ENCODE measurements at places on chromosomes 2 and 18.

- no peak for DNase-seq
Observed at GRCh38 chr2:105887256-105887655, 142.5 kb downstream of the NCK2 start.

- DNase-seq, result no peak
Observed at GRCh38 chr2:85255456-85255812, 72.4 kb downstream of the TGOLN2 start.

DNA sequence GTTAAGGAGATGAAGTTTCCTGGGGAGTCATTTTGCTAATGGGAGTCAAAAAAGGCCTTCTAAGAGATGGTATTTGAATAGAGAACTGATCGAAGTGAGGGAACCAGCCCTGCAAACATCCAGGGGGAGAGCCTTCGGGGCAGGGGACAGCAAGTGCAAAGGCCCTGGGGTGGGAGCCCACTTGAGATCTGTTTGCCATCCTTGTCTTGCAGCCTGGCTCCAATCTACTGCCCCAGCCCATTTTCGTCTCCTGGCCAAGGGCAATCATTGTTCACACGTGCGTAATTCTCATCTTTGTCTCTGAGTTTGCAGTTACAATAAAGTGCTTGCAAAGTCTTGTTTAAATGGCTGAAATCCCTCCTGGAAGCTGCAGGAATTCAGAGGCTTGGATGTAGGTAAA lies 43.1 kb upstream of the AFF3 start:
- no peak for DNase-seq

- DNase-seq, result no peak
Observed at GRCh38 chr2:30747206-30747605, 60.0 kb downstream of the CAPN13 start.

DNA sequence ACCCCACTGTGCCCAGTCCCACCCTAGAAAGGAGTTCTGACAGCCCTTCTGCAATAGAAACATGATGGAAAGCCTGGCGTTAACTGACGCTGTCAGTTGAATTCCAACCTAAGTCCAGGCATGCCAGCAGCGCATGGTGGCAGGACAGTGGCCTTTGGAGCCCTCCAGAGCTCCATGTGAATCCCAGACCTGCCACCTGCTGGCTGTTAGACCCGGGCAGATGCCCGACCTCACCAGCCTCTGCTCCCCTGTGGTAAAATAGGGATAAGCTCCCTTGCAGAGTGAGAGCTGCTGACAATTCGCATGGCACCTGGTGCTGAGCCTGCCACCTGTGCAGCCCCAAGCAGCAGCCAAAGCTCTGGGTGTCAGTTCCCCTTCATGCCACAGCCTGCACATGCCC lies 138.6 kb downstream of the LOXHD1 start:
- no peak for DNase-seq

GRCh38 chr2:45678791-45679348 lies 27.4 kb downstream of the PRKCE start:
- no peak for DNase-seq

DNA sequence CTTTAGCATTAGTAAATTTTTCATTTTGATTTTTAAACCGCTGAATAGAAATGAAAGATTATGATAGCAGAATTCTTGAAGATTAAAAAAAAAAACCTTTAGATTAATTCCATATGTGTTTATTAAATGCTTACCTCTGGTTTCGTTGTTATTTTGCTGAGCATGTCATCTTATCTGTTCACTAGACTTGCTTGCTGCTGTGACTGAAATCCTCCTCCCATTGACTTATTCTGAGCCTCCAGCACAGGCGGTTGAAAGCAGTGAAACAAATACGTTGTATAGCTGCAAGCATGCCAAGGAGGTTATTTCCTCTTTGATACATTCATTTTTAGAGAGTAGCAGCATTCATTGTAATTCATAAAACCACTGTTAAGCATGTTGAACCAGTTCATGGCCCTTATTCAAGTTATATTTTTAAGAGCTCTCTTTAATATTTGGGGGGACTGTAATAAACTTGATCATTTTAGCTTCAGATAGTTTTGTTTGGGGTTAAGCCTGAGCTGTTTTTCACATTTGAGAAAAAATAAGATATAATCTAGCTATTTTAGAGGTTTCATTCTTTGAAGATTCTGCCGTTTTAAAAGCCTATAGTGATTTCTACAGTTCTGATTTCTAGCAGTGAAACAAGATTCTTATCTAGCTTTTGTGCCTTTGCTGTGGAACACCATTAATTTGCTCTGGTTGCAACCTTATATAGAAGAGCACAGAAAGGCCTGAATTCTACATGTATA lies at the start of gene HTR2B:
Gene HTR2B (minus strand): TSS at position 205 of the 731 bp plus-strand sequence. CDS start 1,278 bp downstream, outside the sequence.
- no peak for DNase-seq

GRCh38 chr2:48721158-48721557 lies 34.4 kb downstream of the LHCGR start:
- no peak for DNase-seq

DNA sequence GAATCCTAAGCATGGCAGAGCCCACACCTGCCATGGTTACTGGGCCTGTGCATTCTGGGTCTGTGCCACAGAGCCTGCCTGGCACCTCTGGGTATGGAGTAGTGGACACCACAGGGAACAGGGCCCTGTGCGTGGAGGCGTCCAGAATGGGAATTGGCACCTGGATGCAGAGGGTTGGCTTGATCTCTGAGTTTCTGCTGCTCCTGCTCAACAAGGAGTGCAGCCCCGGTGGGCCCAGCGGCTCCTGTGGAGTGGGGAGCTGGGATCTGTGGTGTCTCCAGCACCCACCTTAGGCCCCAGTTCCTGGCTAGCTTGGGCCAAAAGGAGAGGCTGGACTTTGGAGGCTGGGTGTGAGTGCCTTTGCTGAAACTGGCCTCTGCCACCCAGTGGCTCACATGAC lies 7.9 kb upstream of the ANKRD62 start:
- DNase-seq, result no peak

DNA sequence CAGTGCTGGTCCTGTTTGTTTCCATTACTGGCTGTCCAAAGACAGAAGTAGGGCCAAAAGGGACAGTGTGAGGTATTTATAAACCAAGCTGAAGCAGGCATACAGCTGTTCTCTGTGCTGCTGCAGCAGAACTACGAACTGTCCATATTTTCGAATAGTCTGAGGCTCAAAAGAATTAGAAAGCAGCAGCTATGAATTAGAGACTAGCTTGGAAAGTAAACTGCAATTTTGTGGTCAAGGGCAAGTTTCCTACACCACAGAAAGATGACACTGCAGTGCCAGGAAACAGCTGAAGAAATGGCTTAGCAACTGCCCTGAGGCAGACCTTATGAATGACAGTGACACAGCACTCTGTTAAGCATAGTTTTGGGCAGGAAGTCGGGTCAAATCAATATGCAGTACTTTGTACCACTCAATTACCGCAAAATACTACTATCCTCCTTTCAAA lies 125.3 kb downstream of the TMEM131 start:
- no peak for DNase-seq

GRCh38 chr2:11480406-11480805 lies 14.4 kb upstream of the E2F6 start:
- DNase-seq, result no peak

- no peak for DNase-seq
Observed at GRCh38 chr2:69521747-69522146, 84.5 kb upstream of the NFU1 start.

- no peak for DNase-seq
Observed at GRCh38 chr2:56666777-56667176, 483.0 kb downstream of the CCDC85A start.

DNA sequence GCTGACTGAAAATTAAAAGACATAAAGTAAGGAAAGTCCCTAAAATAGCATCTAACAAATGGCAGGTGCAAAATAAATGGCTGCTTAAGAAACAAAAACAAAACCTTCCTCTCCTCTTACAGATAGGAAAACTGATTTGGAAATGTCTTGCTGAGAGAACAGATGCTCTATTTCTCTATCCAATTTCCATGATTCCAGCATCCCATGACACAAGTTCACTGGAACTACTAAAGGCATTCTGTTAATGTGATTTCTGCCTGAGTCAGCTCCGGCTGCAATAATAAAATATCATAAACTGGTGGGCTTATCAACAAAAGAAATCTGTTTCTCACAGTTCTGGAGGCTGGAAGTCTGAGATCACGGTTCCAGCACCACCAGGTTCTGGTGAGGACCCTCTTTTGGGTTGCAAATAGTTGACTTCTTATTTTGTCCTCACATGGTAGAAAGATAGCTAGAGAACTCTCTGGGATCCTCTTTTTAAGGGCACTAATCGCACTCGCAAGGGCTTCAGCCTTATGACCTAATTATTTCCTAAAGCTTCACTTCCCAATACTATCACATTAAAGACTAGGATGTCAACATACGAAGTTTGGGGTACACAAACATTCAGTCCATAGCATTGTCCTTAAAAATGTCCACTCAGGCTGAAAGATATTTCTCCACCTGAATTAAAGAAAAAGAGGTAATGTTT lies 78.2 kb upstream of the GALNT3 start:
- no peak for DNase-seq

DNA sequence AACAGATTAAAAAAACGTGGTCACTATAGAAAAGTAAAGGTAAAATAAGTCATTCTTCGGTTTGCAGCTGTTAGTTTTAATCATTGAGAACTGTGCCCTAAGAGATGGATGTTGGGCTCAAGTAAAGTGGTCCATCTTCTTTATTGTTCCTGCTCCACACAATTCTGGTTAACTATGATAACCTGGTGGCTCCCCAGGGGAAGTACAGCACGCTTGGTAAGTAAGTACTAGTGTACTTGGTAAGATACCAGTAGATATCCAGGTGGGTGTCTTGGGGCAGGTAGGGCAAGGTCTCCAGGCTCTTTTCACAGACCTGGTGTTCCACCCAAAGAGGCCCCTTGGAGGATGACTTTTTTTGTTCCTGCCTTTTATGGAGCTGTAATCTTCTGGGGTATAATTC lies 31.6 kb upstream of the DLX2 start:
- DNase-seq, result no peak

DNA sequence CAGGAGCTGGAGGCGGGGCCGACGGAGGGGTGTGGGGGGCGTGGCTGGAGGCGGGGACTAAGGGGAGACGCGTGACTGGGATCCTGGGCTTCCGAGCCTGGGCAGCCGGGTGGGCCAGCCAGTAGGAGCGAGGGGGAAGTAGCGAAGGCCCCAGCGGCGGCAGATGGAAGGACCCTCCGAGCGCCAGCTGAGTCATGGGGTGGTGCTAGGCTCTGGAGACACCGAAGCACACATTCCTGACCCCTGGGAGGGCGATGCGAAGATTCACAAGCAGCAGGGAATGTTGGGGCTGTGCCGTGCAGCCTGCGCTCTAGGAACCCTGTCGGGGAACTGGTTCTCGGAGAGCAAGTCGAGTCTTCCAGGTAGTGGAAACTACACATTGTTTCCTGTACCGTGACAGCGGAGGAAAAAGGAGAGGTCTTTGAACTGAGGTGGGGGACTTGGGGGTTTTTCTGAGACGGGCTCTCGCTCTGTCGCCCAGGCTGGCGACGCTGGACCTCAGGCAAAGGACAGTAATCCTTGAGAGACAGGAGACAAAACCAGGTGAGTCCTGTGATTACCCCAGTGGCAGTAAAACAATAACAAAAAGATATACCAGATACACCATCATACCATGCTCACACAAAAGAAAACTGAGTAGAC lies 650 bp upstream of the AFG3L2 start:
- no peak for DNase-seq

DNA sequence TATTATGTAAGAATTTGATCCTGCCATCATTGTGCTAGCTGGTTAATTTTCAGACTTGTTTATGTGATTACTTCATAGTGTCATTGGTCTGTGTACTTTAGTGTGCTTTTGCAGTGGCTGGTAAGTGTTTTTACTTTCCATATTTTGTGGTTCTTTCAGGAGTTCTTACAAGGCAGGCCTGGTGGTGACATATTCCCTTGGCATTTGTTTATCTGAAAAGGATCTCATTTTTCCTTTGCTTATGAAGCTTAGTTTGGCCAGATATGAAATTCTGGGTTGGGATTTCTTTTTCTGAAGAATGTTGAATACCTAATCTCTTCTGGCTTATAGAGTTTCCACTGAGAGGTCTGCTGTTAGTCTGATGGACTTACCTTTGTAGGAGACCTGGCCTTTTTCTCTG lies 72.8 kb upstream of the MC4R start:
- DNase-seq, result no peak

DNA sequence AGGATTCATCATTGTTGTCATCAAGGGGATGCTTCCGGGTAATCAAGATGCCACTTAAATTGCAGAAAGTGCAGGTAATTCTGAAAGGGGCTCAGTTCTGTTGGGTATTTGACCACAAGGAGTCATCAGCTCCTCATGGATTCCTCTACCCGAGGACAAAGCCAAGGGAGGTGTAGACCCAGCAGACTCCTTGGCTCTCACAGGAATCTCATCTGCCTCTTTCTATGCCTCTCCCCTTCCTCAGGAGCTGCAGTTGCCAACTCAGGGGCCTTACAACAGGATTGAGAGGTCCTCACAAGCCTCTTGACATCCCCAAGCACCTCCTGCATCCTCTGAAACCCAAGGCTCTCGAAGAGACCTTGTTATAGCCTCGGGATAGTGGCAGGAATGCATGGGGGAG lies 44.0 kb downstream of the ITGB6 start:
- DNase-seq, result no peak

- DNase-seq, result no peak
Observed at GRCh38 chr2:16010951-16011620, 70.7 kb downstream of the MYCN start.

DNA sequence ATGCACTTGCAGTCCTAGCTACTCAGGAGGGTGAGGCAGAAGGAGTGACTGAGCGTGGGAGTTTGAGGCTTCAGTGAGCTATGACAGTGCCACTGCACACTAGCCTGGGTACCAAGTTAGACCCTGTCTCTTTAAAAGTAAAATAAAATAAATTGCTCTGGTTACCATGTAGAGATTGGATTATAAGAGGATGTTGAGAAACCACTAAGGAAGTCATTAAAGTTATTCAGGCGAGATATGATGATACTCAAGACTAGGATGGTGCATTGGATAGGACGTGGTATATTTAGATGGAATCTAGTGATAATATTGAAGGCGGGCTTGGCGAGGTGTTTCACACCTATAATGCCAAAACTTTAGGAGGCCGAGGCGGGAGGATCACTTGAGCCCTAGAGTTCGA lies 50.6 kb downstream of the BMPR2 start:
- no peak for DNase-seq

DNA sequence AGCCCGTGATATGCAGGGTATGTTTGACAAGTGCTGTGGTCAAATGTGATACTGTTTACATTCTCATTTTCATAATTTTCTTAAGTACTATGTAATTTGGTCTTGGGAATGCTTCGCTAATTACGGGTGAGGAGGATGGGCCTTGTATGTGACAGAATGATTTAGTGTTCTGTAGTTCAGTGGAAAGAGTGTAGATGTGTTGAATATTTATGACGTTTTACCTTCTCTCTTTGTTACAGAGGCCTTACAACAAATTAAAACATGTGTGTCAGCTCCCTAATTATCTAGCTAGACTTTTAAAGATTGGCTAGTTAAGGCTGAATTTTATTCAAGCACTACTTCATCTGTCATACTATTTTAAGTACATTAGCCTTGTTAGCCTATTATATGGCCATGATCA lies 10.6 kb upstream of the CHRNA1 start:
- DNase-seq, result no peak

DNA sequence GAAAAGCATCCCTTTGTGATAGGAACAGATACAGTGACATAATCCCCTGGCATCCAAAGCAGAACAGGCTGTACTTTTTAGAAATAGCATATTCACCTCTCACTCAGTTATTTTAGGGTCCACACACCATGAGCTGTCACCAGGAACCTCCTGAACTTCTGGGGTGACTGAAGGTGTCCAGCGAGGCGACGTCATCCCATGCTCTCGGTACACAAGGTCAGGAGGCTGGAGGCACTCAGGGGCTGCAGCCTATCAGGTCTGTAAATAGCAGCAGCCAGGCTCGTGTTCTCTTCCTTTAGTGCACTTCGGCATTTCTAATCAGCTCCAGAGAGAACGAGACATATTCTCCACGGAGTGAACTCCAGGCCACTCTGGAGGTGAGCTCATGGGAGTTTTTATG lies 98.3 kb downstream of the GATA6 start:
- DNase-seq, result no peak

- no peak for DNase-seq
Observed at GRCh38 chr18:58886864-58887612, 22.4 kb downstream of the ZNF532 start.

Measured in stimulated activated CD4-positive, alpha-beta T cell treated with anti-CD3 and anti-CD28 coated beads, Interleukin-4, amount 100 ng/mL, for 48 hours (primary cell).